ENCODE measurements at places on chromosomes 2 and 18. TPM values are rescaled to one million over a fixed set of nuclear protein-coding genes. Genes with fewer than 3 reads are reported as not detected.
A peak's percentile ranks its signal among the peaks of the same experiment; 100 is the strongest.

DNA sequence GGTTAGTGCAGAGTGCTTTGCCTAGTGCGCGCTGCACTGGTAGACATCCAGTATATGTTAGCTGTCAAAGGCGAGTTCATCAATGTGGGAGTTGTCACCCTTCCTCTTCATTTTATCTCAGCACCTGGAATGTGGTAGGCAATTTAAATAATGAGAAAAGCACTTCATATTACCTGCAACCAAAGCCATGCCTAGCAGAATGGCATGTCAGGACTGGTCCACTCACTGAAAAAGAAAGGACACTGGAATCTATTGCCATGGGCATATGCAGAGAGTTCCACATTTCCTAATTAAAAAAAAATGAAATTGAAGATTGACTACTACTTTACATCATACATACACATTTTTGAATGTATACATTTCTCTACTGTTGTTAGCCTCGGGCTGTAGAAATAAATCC, 139.6 kb downstream of the PAX3 start:
- no peak for DNase-seq

Gene NTSR2
- not detected for total RNA-seq

- no peak for DNase-seq
Observed at GRCh38 chr2:125167820-125168219, 1142.7 kb downstream of the CNTNAP5 start.

- DNase-seq = no peak
Observed at GRCh38 chr18:48430150-48430549, 21.0 kb upstream of the ZBTB7C start.

Gene CHRND
- 0.07 TPM for total RNA-seq

Gene SPC25
- 28.6 TPM for total RNA-seq

- DNase-seq = no peak
Observed at GRCh38 chr18:41690332-41691127, 264.5 kb upstream of the PIK3C3 start.

GRCh38 chr2:26043862-26044696, 10.2 kb downstream of the RAB10 start:
- DNase-seq = no peak

DNA sequence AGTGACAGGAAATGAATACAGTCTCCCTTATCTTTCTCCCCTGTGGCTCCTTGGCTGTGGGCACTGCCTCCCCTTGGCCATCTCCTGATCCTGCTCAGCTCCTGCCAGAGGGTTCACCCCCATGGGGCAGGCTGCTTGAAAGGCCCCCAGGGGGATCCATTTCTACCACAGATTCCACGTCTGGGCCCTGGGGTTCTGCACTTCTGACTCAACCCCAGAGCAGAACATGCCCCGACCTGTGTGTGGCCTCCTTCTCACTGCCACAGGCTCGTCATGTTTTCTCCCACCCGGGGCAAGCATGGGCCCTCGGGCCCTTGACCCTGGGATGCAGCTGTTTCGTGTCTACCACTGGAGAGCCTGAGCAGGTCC, 122.2 kb downstream of the ACKR3 start:
- DNase-seq = no peak

GRCh38 chr2:213016984-213017351, 134.4 kb downstream of the IKZF2 start:
- no peak for DNase-seq

- no peak for DNase-seq
Observed at GRCh38 chr2:98757904-98758421, 27.0 kb upstream of the MGAT4A start.

Gene ICOS
- total RNA-seq = 0.07 TPM

DNA sequence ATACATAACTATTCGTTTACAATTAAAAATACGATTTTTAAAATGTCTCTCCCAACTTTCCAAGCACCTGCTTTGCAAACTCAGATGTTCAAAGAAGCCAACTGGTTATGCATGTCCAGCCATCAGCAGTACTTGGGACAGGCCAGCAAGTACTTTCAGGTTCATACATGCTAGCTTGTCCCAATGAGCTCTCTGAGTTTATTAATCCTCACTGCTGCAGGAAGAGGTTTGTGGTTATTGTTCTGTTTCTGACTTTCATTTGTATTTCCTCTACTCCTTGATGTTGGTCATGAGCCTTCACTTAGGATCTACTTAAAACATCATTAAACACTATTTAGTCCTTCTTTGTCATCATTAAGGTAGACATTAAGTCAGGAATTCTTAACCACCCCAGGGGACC, 374.1 kb downstream of the LRATD1 start:
- no peak for DNase-seq

DNA sequence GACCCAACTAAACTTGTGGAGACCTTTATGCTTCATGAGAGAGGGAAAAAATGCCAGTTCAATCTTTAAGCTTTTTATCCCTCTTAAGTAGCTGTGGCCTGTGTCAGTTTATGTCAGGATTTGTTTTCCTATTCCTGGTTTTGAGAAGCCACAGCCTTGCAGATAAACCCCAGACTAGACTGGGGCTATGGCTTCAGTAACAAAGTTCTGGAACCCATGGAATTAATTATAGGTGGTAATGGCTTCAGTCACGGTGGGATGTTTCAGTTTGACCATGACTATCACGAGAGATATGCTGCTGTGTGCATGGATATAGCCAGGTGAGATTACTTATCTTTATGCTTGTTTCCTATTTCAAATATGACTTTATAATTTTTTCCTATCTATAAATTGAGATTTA, 134.8 kb downstream of the RAPGEF4 start:
- no peak for DNase-seq

GRCh38 chr2:18551169-18551568, 9.3 kb downstream of the RDH14 start:
- no peak for DNase-seq

Gene CFAP65
- total RNA-seq = 0.48 TPM

- DNase-seq = no peak
Observed at GRCh38 chr2:122706757-122707223, 951.3 kb downstream of the TSN start.

Gene DNAJB2
- 36.1 TPM for total RNA-seq

Gene TUBB8B
- total RNA-seq = 1.2 TPM

Gene RGPD3
- total RNA-seq = 0.11 TPM

DNA sequence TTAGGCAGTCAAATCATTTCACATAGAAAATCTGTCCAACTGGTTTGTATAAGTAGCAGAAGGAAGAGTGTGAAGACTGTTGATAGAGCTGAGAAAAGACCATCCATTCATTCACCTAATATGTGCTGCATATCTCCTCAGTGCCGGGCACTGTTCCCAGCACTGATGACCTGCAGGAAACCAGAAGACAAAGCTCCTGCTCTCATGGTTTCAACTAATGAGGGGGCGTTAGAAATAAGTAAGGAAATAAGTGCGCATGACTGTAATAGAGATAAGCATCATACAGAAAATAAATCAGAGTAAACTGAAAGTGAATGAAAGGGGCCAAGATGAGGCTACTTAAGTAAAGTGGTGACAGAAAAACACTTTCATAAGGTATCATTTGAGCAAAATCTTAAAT, 427.5 kb upstream of the CDH20 start:
- no peak for DNase-seq

GRCh38 chr2:85588236-85588635, 4.0 kb downstream of the VAMP5 start:
- DNase-seq = no peak

Gene MC2R
- total RNA-seq = not detected

GRCh38 chr18:36757081-36757480, 71.7 kb downstream of the TPGS2 start:
- DNase-seq = no peak

Gene ESCO1
- total RNA-seq = 35.5 TPM

Gene SPDYA
- total RNA-seq = 0.30 TPM

GRCh38 chr18:616380-616995, 19.7 kb downstream of the CLUL1 start:
- DNase-seq = no peak

GRCh38 chr2:72142570-72143440, 4.9 kb downstream of the CYP26B1 start:
- peak; percentile 57 for DNase-seq

DNA sequence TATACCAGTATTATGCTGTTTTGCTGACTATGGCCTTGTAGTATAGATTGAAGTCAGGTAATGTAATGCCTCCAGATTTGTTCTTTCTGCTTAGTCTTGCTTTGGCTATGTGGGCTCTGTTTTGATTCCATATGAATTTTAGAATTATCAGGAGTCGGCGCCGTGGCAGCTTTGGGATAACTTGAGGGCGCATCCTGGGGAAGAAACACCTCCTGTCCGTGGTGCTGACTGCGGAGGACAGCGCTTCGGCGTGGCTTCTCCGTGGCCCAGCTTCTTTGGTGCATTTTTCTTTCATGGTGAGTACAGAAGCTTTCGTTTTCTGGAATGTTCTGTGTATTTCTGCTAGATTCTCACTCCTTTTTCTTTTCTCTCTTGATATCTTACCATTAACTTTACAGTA, 25.2 kb downstream of the CCDC74A start:
- DNase-seq = no peak

DNA sequence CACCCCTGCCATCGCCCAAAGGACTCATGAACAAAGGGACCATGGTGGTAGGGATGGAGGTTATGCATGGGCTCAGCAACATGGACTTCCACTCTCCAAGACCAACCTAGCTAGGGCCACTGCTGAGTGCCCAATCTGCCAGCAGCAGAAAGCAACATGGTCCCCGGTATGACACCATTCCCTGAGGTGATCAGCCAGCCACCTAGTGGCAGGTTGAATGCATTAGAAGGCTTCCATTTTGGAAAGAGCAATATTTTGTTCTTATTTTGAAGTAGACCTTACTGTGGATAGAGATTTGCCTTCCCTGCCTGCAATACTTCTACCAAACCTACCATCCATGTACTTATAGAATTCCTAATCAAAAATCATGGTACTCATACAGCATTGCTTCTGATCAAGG, 99.8 kb downstream of the METTL4 start:
- DNase-seq = peak; percentile 14

GRCh38 chr2:105786231-105787230, 41.8 kb downstream of the NCK2 start:
- DNase-seq = no peak

GRCh38 chr2:230925443-230925878, 419 bp upstream of the GPR55 start:
- no peak for DNase-seq

Gene LIMS2
- 2.5 TPM for total RNA-seq

DNA sequence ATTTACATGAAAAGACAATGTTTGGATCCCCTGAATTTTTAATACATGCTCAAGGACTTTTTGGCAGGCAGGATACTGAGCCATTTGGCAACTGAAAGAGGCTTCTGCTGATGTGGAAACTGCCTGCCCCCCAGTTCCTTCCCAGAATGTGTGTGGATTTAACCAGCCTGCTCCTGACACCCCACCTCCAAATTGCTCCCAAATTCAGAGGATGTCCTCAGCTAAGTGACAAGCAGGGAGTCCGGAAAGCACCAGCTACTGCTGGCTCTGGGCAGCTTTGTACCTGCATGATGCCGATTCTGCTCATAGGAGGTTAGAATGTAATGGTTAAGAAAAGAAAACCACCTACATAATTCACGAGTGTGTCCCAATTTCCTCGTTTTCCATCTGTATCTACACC, 197.5 kb downstream of the CDH20 start:
- DNase-seq = no peak

DNA sequence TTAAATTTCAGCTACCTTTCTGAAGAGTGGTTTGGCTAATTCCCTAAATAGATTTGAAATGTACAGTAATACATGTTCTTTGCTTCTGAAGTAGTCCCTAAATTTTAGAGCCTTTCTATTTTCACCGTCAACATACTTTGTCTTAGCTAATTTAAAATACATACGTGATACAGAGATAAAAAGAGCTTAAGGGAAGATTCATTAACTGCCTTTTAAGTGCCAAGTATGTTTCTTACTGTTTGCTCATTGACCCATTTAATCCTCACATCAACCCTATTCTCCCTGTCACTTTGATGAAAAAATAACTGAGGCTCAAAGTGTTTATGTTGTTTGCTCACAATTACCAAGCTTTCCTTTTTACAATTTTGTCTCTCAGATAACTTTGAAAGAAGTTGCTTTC, 118.6 kb upstream of the CDH7 start:
- no peak for DNase-seq

- no peak for DNase-seq
Observed at GRCh38 chr2:228590681-228591080, 409.2 kb upstream of the SPHKAP start.

GRCh38 chr2:173669271-173669853, 295.8 kb downstream of the SP3 start:
- DNase-seq = no peak

- no peak for DNase-seq
Observed at GRCh38 chr2:127313406-127313805, 19.5 kb upstream of the ERCC3 start.

- no peak for DNase-seq
Observed at GRCh38 chr2:68423966-68424650, 43.0 kb downstream of the FBXO48 start.

Gene KIF1A
- total RNA-seq = 279 TPM

Gene TEKT4
- not detected for total RNA-seq

DNA sequence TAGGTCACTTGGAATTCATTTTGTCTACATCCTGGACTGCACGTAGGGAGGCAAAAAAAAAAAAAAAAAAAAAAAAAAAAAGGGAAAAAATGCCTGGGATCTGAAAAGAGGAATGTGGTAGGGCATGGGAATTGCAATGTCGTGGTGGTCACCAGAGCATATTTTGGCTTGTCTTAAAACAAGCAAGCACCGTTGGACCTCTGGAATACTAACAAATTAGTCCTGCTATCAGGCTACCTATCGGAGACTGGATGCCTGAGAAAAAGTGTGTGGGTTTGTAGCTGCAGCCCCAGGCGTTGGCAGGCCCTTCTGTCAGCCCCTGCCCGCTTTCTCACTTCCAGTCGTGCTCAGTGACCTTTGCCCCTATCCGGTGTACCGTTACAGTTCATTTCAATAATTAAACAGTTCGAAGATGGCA, 588.5 kb upstream of the ZEB2 start:
- no peak for DNase-seq
